ENCODE measurements at places on chromosomes 3 and 15.

DNA sequence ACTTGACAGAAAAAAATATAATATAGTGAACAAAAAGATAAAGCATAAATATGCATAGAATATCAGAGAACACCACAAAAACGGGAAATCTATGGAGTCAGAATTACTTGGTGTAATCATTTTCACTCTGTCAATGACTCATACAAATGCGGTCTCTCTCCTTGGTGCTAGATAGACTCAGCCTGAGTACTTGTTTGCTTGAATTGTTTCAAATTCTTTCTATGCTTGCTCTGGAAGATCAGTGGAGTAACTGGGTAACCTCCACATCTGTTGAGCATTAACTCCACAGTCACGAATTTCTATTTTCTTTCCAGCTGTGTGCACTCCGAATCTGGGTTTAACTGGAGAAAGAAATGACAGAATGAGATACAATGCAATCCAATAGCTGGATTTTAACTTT, 760.4 kb downstream of the ZPLD1 start:
- no peak for DNase-seq

- DNase-seq: no peak
Observed at GRCh38 chr3:151276038-151276686, 2.2 kb downstream of the P2RY14 start.

- no peak for DNase-seq
Observed at GRCh38 chr3:171996178-171996817, 43.1 kb upstream of the FNDC3B start.

DNA sequence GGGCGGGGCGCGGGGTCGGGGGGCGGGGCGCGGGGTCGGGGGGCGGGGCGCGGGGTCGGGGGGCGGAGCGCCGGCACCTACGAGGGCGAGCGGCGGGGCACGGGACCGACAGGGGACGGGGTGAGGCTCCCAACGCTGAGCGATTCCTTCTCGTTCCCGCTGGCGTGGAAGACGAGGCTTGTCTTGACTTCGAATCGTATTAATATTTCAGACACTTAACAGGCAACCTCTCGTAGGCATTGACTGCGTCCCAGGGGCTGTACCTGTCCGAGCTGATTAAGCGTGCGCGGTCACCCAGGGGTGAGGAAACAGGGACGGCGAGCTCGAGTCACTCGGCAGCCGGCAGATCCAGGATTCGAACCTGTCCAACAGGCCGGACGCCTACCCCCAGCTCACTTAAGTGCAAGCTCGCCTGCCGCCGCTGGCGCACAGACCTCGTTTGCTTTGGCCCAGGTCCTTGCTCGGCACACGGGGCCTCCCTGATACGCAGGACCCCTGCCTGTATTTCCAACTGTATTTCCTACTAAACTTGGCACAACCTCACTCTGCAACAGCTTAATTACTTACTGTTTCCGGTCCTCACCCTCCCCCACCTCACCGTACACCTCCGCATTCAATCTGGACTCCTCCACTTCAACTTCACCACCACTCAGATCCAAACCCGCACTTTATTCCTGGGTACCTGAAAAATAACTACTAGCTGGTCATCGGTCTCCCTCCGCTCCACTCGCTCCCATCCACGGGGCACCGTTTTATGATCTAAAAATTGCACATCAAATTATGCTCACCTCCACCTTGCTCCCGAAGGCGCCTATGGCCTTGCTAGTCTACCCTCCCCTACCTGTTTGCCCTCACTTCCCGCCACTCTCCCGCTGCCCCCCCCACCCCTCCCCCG, 722 bp upstream of the ZXDC start:
- no peak for DNase-seq

- no peak for DNase-seq
Observed at GRCh38 chr15:89446255-89446891, 50.0 kb downstream of the RHCG start.

- DNase-seq: no peak
Observed at GRCh38 chr3:174068035-174068434, 670.5 kb downstream of the NLGN1 start.

- DNase-seq: no peak
Observed at GRCh38 chr3:57652203-57652602, 40.7 kb downstream of the DENND6A start.
